GM12878 (cell line): ENCODE measurements at places on chromosomes 13 and 19.

GRCh38 chr13:35475960-35476943, at the start of gene MAB21L1:
TSS of gene MAB21L1 (minus strand) at chr13:35476689. CDS start at chr13:35476138, 551 bp downstream.
- no peak for DNase-seq
- peak within 1 kb of the TSS; percentile 40; the same call in 1 of the 2 replicates for H3K4me3 ChIP-seq
- H3K36me3 ChIP-seq: no peaks in the 10 kb centered on the region
- H3K4me1 ChIP-seq: no peaks in the 10 kb centered on the region
- H3K27ac ChIP-seq: no peak within 1 kb of the TSS

DNA sequence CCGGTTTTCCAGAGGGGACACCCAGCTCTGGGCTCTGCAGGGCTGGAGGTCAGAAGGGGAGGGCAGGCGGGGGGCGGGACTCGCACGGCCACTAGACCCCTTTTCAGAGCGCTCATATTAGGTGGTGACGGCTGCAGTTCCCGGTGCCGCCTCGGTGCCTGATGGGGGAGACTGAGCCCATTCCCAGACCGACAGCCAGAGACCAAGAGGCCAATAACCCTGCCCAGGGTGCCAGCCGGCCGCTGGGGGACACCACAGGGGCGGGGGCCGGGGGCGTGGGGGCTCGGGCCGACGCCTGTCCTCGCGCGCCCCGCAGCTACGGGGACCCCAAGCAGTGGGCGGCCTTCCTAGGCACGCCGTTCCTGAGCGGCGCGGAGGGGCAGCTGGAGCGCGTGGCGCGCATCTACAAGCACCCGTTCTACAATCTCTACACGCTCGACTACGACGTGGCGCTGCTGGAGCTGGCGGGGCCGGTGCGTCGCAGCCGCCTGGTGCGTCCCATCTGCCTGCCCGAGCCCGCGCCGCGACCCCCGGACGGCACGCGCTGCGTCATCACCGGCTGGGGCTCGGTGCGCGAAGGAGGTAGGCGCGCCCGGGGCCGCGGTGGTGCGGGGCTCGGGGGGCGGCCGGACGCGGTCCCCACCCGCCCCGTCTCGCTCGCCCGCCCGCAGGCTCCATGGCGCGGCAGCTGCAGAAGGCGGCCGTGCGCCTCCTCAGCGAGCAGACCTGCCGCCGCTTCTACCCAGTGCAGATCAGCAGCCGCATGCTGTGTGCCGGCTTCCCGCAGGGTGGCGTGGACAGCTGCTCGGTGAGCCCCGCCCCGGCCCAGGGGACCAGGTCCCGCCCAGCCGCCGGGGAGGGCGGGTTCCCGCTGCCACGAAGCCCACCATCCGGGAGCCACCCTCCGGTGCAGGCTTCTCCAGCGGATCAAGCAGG, 2.4 kb downstream of the TIMM13 start:
- no peaks in the 10 kb centered on the region for H3K27me3 ChIP-seq
- peaks cover 10% of the 10 kb centered on the region for H3K36me3 ChIP-seq
- H3K4me3 ChIP-seq: no peak overlapping the region
- peaks cover 11% of the 10 kb centered on the region for H3K4me1 ChIP-seq

GRCh38 chr19:51784109-51784785, 10.7 kb upstream of the FPR3 start:
- DNase-seq: no peak
- H3K27ac ChIP-seq: no peak overlapping the region
- H3K4me1 ChIP-seq: no peaks in the 10 kb centered on the region
- H3K27me3 ChIP-seq: no peaks in the 10 kb centered on the region
- no peak overlapping the region for H3K4me3 ChIP-seq

DNA sequence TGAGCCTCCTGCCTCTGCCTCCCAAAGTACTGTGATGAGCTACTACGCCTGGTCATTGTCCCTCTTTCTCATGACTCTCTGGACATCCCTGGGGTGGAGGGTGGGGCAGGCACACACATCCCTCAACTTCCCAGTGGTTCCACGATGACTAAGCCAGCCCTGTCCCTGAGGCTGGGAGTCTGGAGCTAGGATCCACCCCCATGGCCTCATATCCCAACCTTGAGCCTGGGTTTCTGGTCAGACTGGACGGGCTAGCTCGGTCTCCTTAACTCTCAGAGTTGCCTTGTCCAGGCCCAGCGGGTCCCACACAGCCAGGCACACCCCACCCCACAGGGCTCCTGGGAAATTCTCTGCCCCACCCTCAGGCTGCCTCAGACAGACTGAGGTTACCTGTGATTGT, 19.6 kb downstream of the IER2 start:
- no peak overlapping the region for H3K4me3 ChIP-seq
- DNase-seq: no peak
- no peaks in the 10 kb centered on the region for H3K27me3 ChIP-seq
- H3K27ac ChIP-seq: no peak overlapping the region
- H3K4me1 ChIP-seq: peaks cover 37% of the 10 kb centered on the region

- H3K4me1 ChIP-seq: no peaks in the 10 kb centered on the region
- no peaks in the 10 kb centered on the region for H3K36me3 ChIP-seq
These were observed 194.2 kb downstream of the NHLRC3 start for GRCh38 chr13:39232401-39232980.

DNA sequence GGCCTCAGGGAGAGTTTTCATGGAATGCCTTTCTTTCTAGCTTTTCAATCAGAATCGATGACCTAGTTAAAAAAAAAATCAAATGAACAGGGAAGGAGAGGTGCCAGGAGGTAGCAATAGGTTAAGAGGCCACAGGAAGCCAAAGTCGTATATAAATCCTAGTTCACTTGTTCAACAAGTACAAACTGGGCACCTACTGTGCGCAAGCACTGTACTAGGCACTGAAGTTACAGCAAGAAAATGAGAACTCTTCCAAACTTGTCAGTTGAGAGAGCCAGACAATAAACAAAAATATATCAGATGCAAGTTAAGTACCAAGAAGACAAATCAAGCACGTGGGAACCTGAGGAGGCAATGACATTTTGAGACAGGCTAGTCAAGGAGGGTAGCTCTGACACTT, 6.1 kb downstream of the SUGP2 start:
- no peaks in the 10 kb centered on the region for H3K27me3 ChIP-seq
- peaks cover 44% of the 10 kb centered on the region for H3K36me3 ChIP-seq
- no peak for DNase-seq
- no peak overlapping the region for H3K27ac ChIP-seq
- H3K4me3 ChIP-seq: no peak overlapping the region
- H3K4me1 ChIP-seq: peaks cover 3% of the 10 kb centered on the region

- no peak for DNase-seq
- H3K36me3 ChIP-seq: no peaks in the 10 kb centered on the region
- no peaks in the 10 kb centered on the region for H3K27me3 ChIP-seq
These were observed 2758.2 kb downstream of the PCDH9 start for GRCh38 chr13:64471916-64472315.

GRCh38 chr19:4144666-4145249, 8.7 kb upstream of the CREB3L3 start:
- no peak for DNase-seq
- H3K27me3 ChIP-seq: 0 out of 2 replicates have a peak, but pooled peaks cover 2% of the 10 kb centered on the region
- no peaks in the 10 kb centered on the region for H3K36me3 ChIP-seq
- no peak overlapping the region for H3K4me3 ChIP-seq
- peaks cover 3% of the 10 kb centered on the region; the same call in 1 of the 2 replicates for H3K4me1 ChIP-seq

DNA sequence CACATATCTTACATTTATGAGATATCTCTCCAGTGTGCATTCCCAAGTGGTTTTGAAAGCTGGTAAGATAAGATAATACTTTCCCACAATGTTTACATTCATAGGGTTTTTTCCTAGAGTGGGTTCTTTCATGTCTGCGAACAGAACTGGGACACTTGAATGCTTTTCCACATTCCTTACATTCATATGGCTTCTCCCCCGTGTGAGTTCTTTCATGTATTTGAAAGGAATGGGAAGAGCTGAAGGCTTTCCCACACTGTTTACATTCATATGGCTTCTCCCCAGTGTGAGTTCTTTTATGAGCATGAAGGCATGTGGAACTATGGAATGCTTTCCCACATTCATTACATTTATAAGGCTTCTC, 19.7 kb downstream of the ZNF433 start:
- H3K36me3 ChIP-seq: peaks cover 6% of the 10 kb centered on the region
- no peak overlapping the region for H3K4me3 ChIP-seq
- no peaks in the 10 kb centered on the region for H3K27me3 ChIP-seq
- no peak overlapping the region for H3K27ac ChIP-seq
- DNase-seq: no peak
- no peaks in the 10 kb centered on the region for H3K4me1 ChIP-seq

- H3K27me3 ChIP-seq: no peaks in the 10 kb centered on the region
- no peak for DNase-seq
- no peak overlapping the region for H3K27ac ChIP-seq
- no peaks in the 10 kb centered on the region for H3K4me1 ChIP-seq
- no peak overlapping the region for H3K4me3 ChIP-seq
- H3K36me3 ChIP-seq: no peaks in the 10 kb centered on the region; the same call in 1 of the 2 replicates
These were observed 10.5 kb downstream of the SIRT2 start for GRCh38 chr19:38888876-38889275.

GRCh38 chr13:80215368-80215767, 125.6 kb downstream of the SPRY2 start:
- no peaks in the 10 kb centered on the region for H3K27me3 ChIP-seq
- no peaks in the 10 kb centered on the region for H3K36me3 ChIP-seq
- H3K4me1 ChIP-seq: no peaks in the 10 kb centered on the region
- no peak for DNase-seq

GRCh38 chr13:38767506-38768265, 80.8 kb downstream of the FREM2 start:
- no peak overlapping the region for H3K27ac ChIP-seq
- H3K36me3 ChIP-seq: no peaks in the 10 kb centered on the region
- no peak overlapping the region for H3K4me3 ChIP-seq

DNA sequence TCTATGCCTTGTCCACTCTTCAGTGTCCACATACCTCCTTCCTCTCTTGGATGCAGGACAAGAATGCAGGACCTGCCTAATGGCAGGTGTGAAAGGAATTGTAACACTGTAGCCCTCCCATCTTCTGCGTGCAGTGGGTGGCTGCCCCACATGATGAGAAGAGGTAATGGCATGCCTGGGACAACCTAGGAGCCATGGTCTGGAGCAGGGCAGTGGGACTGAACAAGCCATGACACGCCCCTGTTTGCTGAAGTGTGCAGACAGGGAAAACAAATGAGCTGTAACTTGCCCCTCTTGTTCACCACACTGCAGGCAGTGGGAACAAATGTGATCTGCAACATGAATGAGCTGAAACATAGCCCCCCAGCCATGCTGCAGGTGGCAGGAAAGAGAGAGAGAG, 192.2 kb downstream of the PCDH17 start:
- no peaks in the 10 kb centered on the region for H3K27me3 ChIP-seq
- no peaks in the 10 kb centered on the region for H3K36me3 ChIP-seq
- no peaks in the 10 kb centered on the region for H3K4me1 ChIP-seq
- no peak for DNase-seq

DNA sequence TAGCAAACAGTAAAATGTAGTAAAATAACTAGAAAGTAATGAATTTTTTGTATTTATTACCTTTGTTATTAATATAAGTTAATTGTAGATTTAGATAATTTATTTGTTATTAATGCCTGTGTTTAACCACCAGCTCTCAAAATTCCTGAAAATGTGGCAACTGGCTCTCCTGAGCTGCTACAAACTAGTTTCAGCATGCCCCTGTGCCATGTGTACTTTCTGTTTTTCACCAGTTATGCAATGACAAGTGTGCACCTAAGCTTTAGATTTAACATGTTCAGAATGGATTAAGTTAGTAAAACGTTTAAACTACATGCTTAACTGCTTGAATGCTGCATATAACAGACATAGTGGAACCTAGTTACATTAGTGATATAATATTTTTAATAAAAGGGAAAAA, 88.1 kb downstream of the POSTN start:
- no peak for DNase-seq
- H3K27ac ChIP-seq: no peak overlapping the region
- H3K4me1 ChIP-seq: no peaks in the 10 kb centered on the region
- H3K36me3 ChIP-seq: no peaks in the 10 kb centered on the region

GRCh38 chr19:18939922-18940768, 872 bp downstream of the HOMER3 start:
- no peak overlapping the region for H3K27ac ChIP-seq
- H3K36me3 ChIP-seq: no peaks in the 10 kb centered on the region
- peak overlapping the region; percentile 11; the same call in 1 of the 2 replicates for H3K4me3 ChIP-seq
- no peak for DNase-seq
- H3K4me1 ChIP-seq: no peaks in the 10 kb centered on the region
- peaks cover 2% of the 10 kb centered on the region for H3K27me3 ChIP-seq

DNA sequence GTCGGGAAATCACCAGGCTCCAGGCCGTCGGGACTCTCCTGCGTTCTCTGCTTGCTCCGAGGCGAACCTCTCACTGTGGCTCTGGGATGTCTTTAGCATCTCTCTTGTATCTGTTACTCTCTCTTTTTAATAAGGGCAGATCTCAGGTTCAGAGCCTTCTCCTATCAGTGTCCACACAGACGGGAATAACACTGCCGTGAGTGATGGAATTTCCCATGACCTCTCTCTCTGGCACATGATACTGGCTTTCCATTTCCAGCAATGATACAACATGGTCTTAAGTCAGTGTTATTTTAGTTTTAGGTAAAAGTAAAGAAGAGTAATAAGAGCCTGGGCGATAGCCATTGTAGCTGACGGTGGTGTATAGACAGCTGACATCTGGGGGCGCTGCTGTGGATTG, 9.3 kb downstream of the ZNF444 start:
- no peak overlapping the region for H3K4me3 ChIP-seq
- peaks cover 9% of the 10 kb centered on the region for H3K36me3 ChIP-seq
- no peak for DNase-seq

- no peaks in the 10 kb centered on the region for H3K36me3 ChIP-seq
- DNase-seq: no peak
- no peaks in the 10 kb centered on the region for H3K4me1 ChIP-seq
- H3K4me3 ChIP-seq: no peak overlapping the region
These were observed 12.7 kb upstream of the KL start for GRCh38 chr13:33003458-33004019.

DNA sequence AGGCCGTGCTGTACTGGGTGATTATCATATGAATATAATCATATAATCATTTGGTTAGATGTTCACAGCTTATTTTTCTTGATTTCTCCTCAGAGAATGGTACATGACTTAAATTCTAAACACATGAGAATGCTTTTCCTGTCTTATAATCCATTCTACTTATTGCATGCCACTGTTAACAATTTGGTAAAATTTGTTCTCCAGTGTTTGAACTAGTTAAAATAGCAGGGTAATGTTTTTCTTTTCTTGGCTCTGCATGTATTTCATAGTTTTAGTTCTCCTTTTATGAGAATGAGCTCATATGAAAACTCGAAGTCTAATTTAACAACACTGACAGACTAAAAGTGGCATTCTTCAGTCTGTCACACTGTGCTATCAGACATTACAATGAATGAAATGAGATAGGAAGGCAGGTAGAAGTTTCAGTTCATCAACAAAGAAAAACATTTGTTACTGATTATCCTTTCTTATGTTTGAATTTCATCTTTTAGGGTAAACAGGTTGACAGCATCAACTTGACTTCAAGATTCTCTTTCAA, 10.2 kb downstream of the SPRYD7 start:
- H3K4me1 ChIP-seq: peaks cover 5% of the 10 kb centered on the region
- no peaks in the 10 kb centered on the region for H3K27me3 ChIP-seq
- H3K27ac ChIP-seq: no peak overlapping the region
- peaks cover 11% of the 10 kb centered on the region; the same call in 1 of the 2 replicates for H3K36me3 ChIP-seq
- no peak overlapping the region for H3K4me3 ChIP-seq
- DNase-seq: no peak
